ENCODE measurements at places on chromosomes 5 and 9.

GRCh38 chr9:35852267-35852815 is 17.9 kb downstream of the OR13J1 start:
- no peak for DNase-seq

- no peak for DNase-seq
Observed at GRCh38 chr9:77543131-77543822, 104.8 kb downstream of the GNA14 start.

DNA sequence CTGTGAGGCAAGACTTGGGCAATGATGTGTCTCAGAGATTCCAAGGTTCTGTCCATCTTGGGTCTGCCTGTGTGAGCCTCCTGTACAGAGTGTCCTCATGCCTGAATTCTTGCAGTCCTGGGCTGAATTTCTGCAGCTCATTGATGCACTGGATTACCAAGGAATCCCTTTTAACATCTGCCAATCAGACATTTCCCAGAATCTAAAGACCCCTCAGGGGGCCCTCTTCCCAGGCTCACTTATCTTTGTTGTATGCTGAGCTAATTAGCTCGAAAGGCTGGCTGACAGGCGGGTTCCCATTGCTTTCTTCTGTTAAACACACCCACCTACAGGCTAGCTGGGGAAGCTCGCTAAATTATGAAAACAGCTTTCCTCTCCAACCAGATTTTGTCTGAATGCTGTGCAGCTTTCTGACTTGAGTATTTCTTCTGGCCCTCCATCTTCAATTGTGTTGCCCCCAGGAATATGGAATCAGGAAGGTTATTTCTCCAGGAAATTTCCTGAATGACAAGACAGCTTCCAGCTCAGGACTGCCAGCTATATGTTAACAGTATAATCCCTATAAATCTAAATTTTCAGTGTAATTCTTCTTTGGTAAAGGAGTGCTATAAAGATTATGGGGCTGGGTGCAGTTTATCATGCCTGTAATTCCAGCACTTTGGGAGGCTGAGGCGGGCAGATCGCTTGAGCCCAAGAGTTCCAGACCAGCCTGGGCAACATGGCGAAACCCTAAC is at the start of gene LIX1:
TSS of gene LIX1 (minus strand) at position 91 of the 734 bp plus-strand sequence. CDS start at position 56, 35 bp downstream.
- peak; percentile 46 for DNase-seq

GRCh38 chr5:65913519-65913918 is 12.9 kb upstream of the ERBIN start:
- DNase-seq = no peak

GRCh38 chr5:98510143-98510985 is 263.1 kb upstream of the RGMB start:
- DNase-seq = no peak

- peak; percentile 80 for DNase-seq
Observed at GRCh38 chr5:935510-936084, 42.9 kb downstream of the TRIP13 start.

GRCh38 chr5:2739360-2740050 is 12.0 kb downstream of the IRX2 start:
- DNase-seq = no peak

DNA sequence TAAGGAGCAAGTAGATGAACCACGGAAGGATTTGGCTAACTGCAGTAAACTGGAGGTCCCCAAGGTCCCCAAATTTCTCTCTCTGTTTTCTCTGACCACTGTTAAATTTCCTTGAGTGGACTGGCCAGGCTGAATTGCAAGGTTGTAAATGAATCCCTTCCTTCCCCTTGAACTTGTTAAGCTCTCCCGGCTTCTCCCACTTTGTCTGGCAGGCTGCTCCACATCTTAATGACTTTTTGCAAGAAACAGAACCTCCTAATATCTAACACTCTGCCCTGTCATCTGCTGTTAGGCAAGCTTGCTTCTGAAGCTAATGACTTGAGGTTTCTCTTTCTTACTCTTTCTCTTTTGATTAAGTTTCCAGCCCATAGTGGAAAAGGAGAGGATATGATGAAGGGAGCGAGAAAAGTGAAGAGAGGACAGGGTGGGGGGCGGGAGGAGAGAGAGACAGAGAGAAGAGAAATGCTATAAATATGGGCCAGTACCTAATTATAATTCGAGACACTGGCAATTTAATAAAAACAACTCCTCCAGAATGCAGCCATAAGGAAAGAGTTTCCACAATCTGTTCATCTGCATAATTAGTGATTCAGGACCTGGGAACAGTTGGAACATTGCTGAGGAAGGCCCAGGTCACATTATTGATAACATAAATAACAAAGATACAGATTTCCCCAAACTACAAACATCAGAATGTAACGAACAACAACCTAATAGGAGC is 437.3 kb upstream of the MPDZ start:
- no peak for DNase-seq

DNA sequence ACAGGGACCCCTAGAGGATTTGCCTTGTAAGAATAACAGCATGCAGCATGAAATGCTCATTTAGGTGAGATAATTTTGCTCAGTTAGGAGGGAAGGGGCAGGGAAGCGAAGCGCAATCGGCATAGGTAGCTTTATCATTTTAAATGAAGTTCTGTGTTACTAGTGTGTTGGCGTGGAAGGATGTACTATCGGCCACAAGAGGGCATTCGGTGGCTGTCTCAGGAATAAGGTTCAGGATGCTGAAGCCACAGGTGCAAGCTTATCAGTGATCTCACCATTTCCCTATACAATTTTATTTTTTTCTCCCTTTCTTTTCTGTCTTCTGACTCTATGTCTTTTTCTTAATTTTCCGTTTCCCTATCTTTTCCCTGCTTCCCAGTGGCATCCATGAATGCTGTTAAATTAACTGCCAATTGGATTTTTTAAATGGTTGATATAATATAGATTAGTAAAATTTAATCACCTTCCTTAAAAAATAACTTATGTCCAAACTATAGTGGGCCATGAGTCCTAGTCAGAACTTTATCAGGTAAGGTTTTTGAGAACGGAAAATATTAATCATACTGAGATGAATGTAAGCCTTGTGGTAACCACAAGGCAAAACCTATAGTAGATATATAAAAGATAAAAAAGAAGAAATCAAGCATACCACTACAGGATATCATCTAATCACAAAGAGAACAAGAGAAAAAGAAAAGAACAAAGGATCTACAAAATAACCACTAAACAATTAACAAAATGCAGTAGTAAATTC is 1.2 kb upstream of the INSL6 start:
- DNase-seq = peak; percentile 69

DNA sequence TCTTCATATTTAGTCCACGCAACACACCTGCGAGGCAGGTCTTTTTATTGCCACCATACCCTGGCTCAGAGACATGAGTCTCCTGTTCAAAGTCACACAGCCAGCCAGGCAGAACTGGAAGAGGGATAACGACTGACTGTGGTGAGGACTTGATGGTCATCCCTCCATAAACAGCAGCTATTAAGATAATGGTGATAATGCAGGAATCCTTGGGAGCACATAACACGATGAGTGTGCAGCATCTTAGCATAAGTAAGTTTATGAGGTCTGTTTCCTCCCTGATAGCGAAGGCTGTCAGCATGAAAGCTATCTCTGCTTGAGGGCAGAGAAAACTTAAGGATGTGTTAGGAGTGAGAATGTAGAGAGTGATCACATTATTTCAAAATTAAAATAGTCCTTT is 30.9 kb downstream of the KCTD16 start:
- no peak for DNase-seq

GRCh38 chr5:588406-588995 is 23.6 kb upstream of the CEP72 start:
- DNase-seq = no peak

- peak; percentile 32 for DNase-seq
Observed at GRCh38 chr9:4077499-4078102, 222.3 kb downstream of the GLIS3 start.

DNA sequence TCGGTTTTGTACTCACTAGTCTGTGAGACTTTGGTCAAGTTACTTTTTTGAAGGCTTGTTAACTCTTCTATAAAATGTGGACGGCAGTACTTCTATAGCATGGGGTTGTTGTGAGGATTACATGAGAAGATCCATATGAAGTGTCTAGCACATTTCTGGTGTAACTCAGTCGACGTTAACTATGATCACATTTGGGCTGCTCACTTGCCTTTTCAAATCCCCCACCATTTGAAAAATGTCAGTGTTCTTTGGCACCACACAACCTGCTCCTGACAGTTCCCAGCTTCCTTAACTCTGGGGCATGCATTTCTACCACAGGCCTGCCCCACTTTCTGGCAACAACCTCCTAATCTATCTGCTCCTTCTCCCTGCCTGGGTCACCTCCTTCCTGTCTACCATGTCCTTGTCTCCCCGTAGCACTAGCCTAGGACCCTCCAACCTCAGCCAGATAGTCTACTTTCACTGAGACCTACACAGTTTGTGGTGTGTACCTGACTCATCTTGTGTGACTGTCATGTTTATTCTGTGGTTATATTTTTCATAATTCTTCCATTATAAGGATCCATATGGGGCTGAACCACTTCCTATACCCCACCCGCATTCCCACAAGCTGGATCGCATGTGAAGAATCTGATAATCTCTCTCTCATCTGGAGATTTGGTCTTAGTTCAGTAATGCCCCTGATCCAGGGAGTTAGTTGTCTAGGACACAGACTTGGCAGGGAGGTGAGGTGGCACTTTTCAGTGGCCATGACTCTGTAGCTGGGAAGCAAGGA is 30.2 kb upstream of the BASP1 start:
- no peak for DNase-seq

GRCh38 chr5:31720004-31720403 is 81.1 kb downstream of the PDZD2 start:
- no peak for DNase-seq

GRCh38 chr9:21392270-21392669 is 7.1 kb upstream of the IFNA2 start:
- DNase-seq = no peak

- DNase-seq = no peak
Observed at GRCh38 chr9:109278848-109279247, 42.0 kb downstream of the EPB41L4B start.

- no peak for DNase-seq
Observed at GRCh38 chr5:32724526-32724925, 13.4 kb downstream of the NPR3 start.

- DNase-seq = no peak
Observed at GRCh38 chr5:175658299-175659145, 651 bp downstream of the HRH2 start.

DNA sequence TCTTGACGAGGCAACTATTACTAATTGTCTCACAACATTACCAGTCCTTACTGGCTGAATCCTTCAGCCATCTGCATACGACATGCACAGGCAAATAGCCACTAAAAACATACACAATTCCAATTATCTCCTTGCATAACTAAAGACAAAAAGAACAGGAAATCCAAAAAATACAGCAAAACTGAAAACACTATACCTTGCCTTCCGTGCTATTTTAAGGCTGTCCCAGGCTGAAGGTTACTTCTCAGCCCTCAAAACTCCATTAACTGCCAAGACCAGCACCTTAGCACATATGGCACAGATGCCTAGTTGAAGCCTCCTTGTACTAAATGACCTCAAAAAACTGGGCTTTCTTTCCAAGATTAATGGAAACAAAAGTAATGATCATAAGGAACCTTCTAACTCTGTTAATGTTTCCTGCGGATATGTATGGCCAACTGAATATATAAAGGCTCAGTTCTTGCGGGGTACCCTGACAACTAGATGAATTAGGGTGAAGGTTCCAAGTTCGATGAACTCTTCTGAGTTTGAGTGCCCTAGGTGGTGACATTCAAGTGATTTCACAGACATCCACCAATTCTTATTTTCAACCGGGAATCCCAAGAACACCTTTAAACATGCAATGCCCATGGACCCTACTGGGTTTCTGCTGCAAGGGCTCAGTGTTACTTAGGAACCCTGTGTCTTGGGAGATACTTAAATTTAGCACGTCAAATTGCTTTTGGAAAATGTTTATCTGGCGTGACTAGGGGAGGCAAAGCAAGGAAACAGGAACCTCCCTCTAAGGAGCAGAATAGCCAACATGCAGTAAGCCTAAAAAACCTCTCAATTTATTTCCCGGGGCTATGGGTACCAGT is 455.3 kb downstream of the RAB3C start:
- no peak for DNase-seq

- no peak for DNase-seq
Observed at GRCh38 chr5:136809382-136809781, 444.0 kb upstream of the TRPC7 start.

GRCh38 chr5:38607930-38608564 is 51.6 kb upstream of the LIFR start:
- DNase-seq = no peak

GRCh38 chr9:34998266-34998665 is 8.7 kb downstream of the DNAJB5 start:
- DNase-seq = no peak

DNA sequence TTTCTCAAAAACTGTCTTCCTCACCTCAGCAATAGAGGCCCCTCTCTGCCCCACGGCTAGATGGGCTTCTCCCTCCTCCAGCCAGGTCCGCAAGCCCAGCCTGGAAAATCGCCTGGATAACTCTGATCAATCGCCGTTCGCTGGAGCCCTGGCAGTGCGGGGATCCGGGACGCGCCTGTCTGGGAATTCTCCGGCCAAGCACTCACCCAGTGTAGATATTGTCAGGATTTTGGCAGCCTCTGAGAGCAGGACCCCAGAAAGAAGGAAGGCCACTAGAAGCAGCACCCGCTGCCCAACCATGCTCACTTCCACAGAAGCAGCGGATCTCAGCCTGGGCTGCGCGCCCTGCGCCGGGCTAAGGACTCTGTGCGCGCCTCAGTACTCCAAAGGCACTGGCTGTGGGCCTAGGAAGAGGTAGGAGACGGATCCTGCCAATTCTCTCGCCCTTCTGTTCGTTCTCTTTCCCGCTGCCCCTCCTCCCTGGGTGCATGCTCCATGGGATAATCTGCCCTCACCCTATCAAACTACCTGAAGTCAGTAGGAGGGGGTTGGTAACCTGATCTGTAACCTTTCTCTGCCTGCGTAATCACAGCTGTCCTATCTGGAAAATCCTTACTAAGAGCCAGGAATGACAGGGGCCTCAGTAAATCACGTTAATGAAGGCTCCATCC is at the start of gene UGT3A1:
TSS of gene UGT3A1 (minus strand) at position 450 of the 671 bp plus-strand sequence. CDS start at position 300, 150 bp downstream.
- DNase-seq = no peak

DNA sequence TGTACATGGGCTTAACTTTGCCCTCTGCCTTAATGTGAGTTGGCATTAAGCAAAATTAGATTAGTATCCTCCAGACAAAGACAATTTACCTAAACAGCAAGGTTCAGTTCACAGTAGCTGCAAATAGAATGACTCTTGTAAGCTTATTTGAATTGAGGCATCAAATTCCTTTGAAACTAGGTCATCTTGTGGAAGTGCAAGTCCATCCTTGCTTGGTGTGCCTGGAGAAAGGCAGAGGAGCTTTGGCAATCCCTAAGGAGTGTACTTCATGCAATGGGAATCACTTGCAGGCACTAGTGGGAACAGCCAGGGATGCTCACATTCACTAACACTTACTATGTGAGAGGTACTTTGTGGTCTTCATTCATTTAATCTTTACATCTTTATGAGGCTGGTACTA is 118.3 kb downstream of the DRD1 start:
- DNase-seq = no peak

GRCh38 chr9:70574151-70574837 is 159.8 kb upstream of the KLF9 start:
- no peak for DNase-seq

DNA sequence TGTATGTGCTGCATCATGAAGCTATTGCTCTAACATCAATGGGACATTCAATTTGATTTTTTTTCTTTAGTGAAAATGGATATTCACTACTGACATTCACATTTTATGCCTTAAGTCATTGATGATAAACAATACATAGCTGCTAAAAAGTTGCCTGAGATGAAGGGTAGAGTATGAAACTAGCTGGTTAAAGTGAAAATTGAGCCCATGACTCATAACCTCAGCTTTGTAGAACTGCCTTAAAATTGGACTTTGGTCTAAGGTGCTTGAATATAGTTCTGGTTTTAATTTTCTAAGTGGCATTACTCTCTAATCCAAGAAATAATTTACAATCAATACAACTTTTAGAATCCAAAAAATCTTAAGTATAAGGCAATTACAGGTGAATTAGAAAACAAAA is 740.4 kb upstream of the RIOK2 start:
- no peak for DNase-seq

GRCh38 chr9:70091572-70091971 is 47.9 kb downstream of the MAMDC2 start:
- DNase-seq = no peak
